ENCODE measurements at places on chromosomes 7 and 10.

- DNase-seq: no peak
Measured at GRCh38 chr7:100582041-100582579, 3.8 kb downstream of the LRCH4 start.

DNA sequence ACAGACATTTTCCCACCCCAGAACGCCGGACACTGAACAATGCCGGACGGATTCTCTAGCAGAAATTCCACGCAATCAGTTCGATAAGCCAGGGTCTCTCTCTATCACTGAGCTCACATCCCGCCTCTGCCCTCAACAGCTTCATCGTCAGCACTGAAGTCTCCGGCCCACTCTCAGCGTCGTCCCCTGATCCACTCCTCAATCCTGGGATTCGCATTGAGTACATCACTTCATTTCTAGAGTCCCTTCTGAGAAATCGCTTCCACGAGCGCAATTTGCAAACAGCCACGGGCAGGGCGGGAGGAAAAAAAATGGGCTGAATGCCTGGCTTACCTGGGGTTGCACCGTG lies 365 bp downstream of the YME1L1 start:
- no peak for DNase-seq

- no peak for DNase-seq
Measured at GRCh38 chr10:22984066-22984465, 56.2 kb downstream of the ARMC3 start.

- DNase-seq: no peak
Measured at GRCh38 chr10:11673346-11674280, 62.2 kb upstream of the USP6NL start.

DNA sequence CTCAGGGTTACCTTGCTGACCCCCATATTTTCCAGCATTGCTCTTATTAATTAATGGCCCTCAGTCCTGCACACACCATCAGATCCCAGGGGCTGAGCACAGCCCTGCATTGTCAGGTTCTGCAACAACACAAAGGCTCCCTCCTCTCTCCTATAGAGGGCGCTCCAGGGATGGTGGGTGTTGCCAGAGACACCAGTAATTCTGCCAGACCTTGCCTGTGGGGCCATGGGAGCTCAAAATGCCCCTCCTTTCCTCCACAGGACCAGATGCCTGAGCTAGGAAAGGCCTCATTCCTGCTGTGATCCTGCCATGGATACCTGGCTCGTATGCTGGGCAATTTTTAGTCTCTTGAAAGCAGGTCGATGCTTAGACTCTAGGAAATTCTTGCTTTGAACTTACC lies 42.8 kb upstream of the PRSS58 start:
- no peak for DNase-seq

DNA sequence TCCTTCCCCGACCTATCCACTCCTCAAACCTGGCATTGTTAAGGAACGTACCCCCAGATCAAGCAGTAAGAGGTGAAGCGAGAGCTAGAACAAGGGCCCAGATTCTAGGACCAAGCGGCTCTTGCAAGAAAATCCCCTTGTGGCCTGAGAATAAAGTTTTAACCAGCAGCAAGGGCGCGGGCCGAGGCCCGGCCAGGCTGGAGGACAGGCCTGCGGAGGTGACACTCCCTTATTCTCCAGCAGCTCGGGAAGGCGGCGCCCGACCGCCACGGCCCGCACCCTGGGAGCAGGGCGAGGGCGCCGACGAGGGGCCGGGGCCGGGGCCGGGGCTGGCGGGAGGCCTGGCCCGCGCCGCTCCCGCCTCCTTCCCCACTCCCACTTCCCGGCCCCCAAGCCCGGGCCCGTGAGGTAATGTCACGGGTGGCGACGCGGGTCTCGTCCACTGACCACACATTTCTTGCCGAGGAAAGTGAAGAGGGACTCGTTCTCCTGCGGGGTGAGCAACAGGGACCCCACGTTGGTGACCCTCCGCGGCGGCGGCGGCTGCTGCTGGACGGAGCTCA lies 551 bp downstream of the WASL start:
- DNase-seq: no peak

GRCh38 chr10:115164220-115164619 lies 71.1 kb downstream of the ATRNL1 start:
- DNase-seq: no peak

GRCh38 chr10:98516352-98516751 lies 69.6 kb upstream of the HPS1 start:
- DNase-seq: no peak

- DNase-seq: no peak
Measured at GRCh38 chr7:150520145-150520544, 5.5 kb downstream of the GIMAP7 start.

GRCh38 chr10:48439581-48440041 lies 133.1 kb downstream of the MAPK8 start:
- DNase-seq: no peak

DNA sequence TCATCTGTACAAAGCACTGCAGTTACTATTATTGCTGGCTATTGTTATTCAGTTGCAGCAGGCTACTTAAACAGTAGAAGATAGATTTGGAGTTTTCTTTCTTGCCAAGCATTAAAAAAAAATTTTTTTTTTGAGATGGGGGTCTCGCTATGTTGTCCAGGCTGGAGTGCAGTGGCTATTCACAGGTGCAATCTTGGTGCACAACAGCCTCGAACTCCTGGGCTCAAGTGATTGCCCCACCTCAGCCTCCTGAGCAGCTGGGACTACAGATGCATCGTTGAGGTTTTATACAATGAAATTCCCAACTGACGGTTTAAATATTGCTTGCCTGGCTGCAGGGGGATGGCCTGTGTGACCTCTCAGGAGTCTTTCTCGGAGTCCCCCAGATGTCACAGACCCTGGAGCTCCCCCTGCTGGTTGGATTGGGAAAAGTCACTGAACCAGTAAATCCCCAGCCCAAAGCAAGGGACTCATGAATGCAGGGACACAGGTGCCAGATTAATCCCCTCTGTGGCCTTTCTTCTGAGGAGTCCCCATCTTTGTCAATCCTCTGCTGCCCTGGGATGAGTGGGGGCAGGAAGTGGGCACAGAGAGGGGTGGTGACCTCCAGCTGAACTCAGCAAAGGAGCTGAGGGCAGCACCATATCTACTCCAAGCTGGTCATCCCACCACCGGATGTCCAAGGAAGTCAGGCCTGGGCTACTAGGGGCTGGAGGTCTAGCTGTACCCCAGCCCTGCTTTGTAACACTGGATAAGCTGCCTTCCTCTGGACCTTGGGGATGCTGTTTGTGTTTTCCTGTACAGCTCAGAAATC lies 149.6 kb downstream of the C10orf105 start:
- peak; percentile 71 for DNase-seq

DNA sequence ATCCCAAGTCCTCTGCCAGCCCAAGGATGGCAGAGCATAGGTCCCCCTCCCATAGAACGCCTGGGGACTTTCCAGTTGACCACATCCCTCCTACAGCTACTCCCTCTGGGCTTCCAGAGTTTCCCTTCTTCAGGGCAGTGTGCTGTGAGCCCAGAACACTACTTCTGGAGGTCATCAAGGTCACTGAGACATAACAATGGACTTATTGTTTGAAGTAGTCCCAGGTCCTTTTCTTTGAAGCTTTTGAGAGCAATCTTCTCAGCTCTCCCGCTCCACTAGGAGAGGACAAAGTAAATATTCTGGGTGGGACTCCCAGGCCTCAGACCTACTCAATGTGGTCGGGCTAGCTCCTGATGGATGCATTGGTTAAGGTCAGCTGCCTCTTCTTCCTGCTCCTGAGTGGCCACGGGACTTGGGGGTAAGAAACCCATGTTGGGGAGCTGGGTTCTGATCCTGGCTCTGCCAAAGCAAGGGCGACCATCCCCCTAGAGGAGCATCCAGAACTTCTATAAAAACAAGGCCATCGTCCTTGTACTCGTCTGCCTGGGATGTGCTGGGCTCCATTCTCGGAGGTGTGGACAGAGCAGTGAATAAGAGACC lies 83.5 kb upstream of the DDC start:
- DNase-seq: no peak

GRCh38 chr10:125097409-125098070 lies 62.8 kb downstream of the CTBP2 start:
- DNase-seq: no peak

DNA sequence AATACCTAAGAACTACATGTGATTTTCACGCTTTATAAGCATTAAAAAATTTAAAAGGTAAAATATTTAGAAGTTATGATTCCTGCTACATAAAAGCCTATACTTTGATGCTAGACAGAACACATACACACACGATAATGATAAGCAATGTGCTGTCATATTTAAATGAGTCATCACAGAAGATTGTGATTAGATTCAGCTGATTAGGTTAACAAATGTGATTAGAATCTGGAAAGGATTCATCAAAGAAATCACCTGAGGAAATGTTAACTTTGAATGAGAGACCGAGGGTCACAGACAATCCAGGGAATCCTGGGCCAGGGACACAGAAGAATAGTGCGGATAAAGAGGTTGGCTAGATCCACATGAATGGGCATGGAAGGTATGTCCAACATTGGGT lies 42.0 kb upstream of the CYP2C18 start:
- no peak for DNase-seq

DNA sequence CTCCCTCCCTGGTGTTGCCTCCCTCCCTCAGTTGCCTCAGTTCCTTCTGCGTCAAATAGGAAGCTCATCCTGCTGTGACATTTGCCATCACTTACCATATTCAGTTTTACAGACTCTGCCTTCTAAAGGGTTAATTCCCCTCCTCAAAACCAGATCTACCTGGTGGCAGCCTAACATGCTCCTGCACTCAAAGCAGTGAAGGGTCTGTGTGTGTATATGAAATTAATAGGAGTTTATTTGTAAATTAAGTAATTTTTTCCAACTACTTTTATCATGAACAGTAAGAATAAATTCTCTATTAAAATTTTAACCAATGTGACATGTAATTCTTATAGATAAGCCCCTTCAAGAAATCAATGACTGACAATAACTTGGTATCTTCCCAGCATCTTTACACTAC lies 158.6 kb upstream of the INSYN2A start:
- DNase-seq: no peak

- DNase-seq: no peak
Measured at GRCh38 chr7:43698460-43699255, 30.7 kb downstream of the COA1 start.

GRCh38 chr10:121900443-121901174 lies 27.2 kb downstream of the ATE1 start:
- DNase-seq: no peak

DNA sequence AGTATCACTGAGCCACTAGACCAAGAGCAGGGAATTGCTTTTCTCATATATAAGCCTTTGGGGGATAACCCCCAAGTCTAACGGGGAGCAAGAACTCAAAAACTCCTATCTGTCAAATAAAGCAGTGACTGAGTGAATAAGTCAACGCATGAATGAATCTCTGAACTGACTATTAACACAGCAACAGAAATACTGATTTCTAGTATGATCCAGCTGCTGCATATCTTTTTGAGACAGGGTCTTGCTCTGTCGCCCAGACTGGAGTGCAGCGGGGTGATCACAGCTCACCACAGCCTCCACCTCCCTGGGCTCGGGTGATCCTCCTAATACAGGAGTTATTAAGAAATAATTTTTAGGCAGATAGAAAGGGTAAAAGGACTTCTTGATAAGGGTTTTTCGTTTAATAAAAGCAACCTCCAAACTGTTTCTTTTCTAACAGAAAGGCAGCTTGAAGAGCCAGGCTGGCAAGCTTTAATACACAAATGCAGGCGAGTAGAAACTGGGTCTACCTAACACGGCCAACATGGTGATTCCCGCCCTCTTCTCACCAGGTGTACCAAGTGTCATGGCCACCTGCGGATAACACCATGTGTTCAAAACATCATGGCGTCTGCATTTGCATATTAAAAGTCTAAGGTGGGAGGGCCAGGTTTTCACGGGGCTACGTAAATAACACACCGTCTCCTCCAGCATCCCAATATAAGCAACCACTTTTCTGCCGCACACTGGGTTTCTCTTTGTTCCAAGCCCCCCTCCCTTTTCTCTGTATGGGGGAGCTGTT lies 631.9 kb downstream of the PARD3 start:
- no peak for DNase-seq

DNA sequence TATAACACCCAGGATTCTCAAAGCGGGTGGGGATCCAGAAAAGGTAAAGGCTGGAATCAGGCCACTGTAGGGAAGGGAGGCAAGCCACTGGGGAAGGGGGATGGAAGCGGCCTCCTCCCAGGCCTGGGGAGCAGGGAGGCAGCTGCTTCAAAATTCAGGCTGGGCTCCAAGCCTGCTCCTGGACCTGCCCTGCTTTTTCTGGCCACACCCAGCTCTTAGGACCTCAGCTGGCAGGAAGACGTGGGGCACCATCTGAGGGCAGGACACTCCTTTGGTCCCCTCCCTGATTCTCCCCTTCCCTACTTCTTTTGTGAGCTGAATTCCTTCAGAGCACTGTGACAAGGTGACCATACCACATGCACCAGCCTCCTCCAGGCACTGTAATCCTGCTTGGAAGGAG lies 4.6 kb upstream of the LBX1 start:
- DNase-seq: no peak

DNA sequence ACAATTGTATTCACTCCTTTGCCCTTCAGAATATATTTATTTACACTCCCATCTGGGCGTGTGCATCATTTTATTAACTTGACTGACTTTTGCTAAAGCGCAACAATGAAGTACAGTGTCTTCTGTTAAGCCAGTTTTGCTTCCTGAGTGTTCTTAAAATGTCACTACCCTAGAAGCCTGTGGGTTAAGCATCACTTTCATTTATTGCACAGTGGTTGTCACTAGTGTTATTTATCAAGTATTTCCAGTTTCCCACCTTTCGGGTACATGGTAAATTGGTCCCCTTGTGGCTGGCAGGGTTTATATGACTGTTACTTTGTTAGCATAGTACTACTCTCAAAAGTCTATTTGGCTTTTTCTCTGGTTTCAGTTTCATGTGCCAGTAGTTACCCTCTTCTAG lies 3.3 kb downstream of the HILPDA start:
- DNase-seq: no peak

- no peak for DNase-seq
Measured at GRCh38 chr10:73997461-73997786, 492 bp upstream of the VCL start.

DNA sequence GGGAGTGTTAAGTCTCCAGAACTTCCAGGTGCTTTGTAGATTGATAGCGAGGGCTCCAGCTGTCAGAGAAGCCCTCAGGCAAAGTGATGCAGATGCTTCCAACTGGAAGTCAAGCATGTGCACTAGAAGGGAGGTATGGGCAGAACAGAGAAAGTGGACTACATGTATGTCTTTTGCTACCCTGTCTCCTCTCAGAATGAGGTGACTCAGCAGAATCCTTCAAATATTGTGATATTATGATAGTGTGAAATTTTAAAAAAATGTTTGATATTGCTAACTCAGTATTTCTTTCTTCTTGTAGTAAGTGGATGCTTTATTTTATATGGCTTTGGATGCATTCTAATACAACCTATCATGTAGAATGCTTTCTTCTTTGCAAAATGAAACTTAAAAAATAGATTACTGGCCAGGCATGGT lies 138.9 kb upstream of the SVIL start:
- no peak for DNase-seq

GRCh38 chr7:93117852-93118530 lies at the start of gene SAMD9:
Gene SAMD9 (minus strand): TSS chr7:93117979. CDS start chr7:93106097, 11,882 bp downstream.
- DNase-seq: peak; percentile 29

GRCh38 chr10:131979821-131980270 lies 1.9 kb downstream of the BNIP3 start:
- no peak for DNase-seq

DNA sequence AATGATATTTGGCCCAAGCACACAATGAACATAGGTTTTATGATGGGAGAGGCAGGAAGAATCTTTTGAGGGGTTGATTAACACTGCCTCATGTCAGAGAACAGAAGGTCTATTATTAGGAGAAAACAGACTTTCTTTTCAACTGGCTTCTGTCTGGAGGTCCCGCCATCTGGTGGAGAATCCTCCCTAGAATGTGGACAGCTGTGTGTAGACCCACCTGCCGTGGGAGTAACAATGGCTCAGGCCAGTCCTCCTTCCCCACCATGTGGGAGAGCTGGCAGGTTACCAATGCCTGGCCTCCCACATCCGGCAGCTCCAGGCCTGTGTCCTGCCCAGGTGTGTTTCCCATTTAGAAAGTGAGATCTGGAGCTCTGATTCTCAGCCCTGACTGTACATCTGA lies 70.4 kb upstream of the AOAH start:
- DNase-seq: no peak

Measured in stimulated activated CD8-positive, alpha-beta memory T cell treated with anti-CD3 and anti-CD28 coated beads, Interleukin-12 subunit alpha, Interleukin-12 subunit beta, amount 100 ng/mL, for 1 hour (primary cell).